Esophagus mucosa (tissue), 1 donor: ENCODE measurements at places on chromosomes 4 and X.

GRCh38 chr4:136900696-136901095 lies 631.6 kb downstream of the PCDH18 start:
- ATAC-seq = no peak

GRCh38 chr4:16267639-16268038 lies 41.4 kb upstream of the TAPT1 start:
- ATAC-seq = no peak

GRCh38 chr4:107885865-107886264 lies 45.5 kb upstream of the CYP2U1 start:
- peak; percentile 43 for ATAC-seq

DNA sequence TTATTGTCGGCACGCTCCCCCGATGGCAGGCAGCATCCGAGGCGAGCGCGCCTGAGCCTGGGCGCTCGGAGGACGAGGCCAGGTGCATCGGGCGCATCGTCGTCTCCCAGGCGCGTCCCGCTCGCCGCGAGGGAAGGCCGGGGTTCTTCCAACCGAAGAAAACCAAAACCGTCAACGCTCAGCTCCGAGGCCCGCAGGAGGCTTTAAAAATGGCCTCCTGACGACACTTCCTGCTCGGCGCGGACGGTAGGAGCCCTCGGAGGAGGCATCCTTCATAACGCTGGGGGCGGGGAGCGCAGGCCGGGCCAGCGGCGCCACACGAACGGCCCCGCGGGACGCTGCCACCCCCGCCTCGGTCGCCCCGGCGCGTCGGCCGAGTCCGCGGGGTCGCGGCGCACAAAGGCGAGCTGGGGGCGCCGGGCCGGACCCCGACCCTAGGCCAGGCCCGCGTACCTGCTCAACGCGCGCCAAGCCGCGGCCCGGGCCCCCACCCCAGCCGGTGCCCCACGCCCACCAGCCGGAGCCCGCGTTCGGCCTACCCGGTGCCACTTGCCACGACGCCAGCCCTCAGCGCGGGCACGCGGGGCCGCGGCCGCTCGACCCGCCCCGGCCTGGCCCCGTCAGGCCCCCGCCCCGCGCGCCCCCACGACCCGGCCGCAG lies 501 bp downstream of the ZNF518B start:
- peak; percentile 48 for ATAC-seq

DNA sequence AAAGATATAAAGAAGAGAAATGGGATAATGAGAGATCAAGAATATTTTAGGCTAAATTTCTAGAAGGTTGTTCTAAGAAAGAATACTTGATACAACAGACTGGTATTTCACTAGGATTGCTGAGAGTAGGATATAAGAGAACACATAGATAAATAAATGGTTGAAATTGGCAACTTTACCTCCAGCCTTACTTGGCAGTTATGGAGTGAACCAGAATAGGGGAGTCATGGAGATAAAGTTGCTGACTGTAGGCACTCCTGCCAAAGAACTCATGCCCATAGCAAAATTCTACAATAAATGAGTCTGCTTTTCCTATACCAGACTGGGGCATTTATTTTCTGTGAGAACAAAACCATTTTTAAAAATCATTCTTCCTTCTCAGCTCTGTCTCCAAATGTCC lies 26.4 kb upstream of the MMRN1 start:
- ATAC-seq = no peak

- ATAC-seq = no peak
These were observed 116.9 kb upstream of the GALNT7 start for GRCh38 chr4:173051716-173052115.

DNA sequence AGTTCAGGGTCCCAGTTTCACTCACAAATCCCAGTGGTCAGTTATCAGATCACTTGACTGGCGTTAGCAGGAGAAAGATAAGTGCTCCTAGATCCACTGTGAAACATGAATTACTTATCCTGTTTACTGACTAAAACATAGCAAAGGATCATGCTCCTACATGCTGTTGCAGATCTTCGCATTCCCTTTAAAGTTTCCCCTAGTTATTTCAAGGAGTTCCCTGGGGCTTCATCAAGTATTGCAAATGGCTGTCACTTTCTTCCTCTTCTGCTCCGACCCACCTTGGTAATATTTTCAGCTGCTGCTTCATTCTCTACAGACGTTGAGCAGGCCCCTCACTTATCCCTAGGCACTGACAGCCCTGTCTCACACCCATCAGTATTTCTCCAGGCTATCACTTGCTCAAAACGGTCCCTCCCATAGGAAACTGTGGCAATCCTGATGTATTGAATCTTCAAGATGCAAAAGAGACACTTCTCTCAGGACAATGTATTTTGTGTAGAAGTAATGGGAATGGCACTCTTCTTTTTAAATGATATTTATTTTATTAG lies 466.0 kb downstream of the INPP4B start:
- no peak for ATAC-seq

DNA sequence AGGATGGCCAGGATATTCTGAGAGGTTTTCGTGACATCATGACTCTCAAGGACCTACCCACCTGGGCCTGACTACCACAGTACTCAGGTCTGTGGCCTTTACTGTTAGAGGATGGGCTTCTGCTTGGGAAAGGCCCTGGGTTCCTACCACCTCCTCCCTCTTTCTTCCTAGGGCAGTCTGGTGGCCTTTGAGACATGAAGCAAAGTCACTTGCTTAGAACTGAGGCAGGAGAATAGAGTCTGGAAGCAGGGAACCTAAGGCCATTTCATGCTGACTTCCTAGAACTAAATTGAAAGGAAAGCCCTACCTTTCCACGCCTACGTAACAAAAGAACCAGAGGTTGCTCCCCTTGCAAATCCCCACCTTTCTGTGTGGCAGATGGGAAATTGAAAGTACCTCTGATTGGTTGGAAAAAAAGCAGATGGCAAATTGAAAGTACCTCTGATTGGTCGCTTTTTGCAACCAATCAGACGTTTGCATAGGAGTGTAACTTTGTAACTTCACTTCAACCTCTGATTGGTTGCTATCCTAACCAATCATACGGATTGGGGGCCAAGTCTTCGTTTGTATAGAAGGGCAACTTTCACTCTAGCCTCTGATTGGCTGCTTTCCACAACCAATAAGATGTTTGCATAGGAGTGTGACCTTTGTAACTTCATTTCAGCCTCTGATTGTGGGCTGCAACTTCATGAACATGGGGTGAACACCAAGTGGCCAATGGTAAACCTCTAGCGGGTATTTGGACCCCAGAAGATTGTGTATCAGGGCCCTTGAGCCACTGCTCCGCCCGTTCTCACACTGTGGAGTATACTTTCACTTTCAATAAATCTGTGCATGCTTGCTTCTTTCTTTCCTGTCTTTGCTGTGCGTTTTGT lies 9.9 kb upstream of the AKAP14 start:
- no peak for ATAC-seq

GRCh38 chr4:73034896-73035295 lies 34.6 kb downstream of the COX18 start:
- no peak for ATAC-seq

DNA sequence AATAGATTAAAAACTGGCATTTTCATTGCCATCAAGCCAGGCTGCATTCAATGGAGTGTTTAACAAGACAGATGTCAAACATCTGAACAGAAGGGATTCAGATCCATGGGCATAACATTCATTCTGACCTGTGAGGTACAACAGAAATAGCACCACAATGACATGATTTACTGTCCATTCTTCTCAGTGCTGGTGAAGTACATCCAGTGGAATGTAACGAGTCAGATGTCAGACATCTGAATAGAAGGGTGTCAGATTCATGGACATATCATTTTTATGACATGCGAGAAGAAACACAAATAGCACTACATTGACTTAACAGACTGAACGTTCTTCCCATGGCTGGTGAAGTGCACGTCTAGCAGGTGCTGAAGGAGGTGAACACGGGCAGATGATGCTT lies 186.4 kb downstream of the PPP4R3C start:
- ATAC-seq = no peak

- no peak for ATAC-seq
These were observed 322.0 kb downstream of the FSTL5 start for GRCh38 chr4:161841759-161842158.

DNA sequence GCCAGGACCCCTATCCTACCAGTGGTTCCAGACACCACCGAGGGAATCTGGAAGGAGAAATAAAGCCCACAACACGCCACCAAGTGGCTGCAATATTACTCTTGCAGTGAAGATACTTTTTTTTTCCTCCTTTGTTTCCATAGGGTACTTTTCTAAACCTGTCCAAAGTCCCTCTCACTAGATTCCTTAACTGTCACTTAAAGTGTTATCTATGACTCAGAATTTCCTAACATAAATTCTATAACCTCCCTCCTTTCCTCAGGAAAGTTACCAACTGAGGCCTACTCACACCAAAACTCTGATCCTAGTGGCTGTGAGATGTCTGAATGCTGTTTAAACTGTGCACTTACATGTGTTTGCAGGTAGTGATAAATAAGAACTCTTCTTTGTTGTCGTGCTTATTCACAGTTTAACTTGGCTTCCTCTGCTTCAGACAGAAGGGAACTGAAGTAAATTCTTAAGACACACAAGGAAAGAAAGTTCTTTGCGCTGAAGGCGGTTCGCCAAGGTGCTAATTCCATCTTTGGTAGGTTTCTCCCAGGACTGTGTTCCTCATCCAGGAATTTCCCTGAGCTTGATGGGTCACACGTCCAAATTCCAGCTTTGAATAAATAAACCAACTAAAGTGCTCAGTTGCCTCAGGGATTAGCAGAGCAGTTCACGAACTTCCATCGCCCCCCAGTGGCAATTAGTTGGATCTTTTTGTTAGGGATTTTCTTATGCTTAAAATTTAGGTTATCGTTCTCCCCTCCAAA lies 10.7 kb upstream of the HCCS start:
- ATAC-seq = no peak

- ATAC-seq = peak; percentile 64
These were observed 58.1 kb downstream of the MAML3 start for GRCh38 chr4:140095694-140096482.

GRCh38 chr4:17624821-17625220 lies 10.4 kb downstream of the MED28 start:
- no peak for ATAC-seq

DNA sequence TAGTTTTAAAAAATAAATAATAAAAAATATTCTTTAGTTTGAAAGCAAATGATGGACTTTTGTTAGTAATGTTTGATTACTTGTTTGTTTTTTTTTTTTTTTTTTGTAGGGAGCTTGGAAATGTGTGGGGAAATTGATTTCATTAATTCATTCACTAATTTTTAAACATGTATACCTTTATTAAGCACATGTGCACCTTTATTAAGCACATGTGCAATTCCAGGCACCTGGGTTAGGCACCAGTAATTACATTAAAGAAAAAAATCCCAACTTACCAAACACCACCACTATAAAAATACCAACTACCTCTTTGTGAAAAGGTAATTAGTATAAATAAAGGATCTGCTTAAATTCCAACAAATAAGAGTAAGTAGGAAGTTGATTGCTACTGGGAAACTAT lies 9.5 kb downstream of the GUCY1B1 start:
- ATAC-seq = no peak

DNA sequence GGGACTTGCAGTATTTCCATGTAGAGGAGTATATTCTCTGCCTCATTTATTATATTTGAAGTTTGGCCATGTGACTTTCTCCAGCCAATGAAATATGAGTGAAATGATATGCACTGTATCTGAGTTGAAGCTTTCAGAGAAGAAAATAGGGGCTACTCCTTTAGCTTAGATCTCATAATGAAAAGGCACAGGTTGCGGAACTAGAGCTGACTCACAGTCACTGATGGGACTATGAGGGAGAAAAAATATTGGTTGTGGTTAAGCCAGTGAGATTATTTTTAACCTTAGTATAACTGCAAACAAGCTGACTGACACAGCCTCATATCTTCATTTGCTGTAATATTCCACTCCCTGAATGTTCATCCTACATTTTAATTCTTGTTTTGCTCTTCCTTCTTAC lies 1104.3 kb downstream of the RPA4 start:
- no peak for ATAC-seq

DNA sequence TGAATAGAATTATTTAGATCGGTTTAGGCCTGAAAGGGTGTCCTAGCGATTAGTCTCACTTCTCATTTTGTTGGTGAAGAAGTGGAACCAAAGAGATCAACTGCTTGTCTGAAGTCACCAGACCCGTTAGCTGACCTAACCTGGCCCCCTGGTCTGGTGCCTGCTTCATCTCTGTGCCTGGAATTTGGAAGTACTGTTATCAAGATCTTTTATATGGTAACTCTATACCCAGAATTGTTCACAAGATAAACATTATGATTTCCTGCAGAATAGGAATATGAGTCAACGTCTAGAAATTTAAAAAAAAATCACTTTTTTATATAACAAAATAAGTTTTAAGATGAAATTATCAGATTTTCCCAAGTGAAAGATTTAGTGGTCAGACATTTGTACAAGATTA lies 37.2 kb downstream of the LRP2BP start:
- no peak for ATAC-seq

GRCh38 chr4:44869222-44869882 lies 143.0 kb upstream of the GNPDA2 start:
- no peak for ATAC-seq

GRCh38 chrX:21955403-21956189 lies 15.1 kb downstream of the SMS start:
- no peak for ATAC-seq
